Fibroblast of skin of right quadriceps (primary cell): ENCODE measurements at places on chromosomes 13 and 19.

DNA sequence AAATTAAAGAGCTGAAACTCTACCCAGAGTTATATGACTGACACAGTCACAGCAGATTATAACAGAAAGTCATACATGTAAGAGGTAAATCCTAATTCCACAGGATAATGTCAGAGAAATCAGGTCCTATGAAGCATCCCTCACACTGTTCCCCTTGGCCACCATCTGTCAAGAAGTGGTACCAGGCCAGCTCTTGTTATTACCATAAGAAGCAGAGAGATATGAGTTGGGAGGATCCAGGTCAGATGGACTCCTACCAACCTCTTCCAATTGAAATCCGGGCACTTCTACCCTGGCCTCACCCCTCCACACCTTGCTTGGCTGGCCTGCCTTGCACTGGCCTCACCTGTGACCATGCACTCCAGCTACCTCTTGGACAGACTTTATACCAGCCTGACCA, 353.2 kb downstream of the DNAJC15 start:
- DNase-seq, result no peak

- DNase-seq, result no peak
Measured at GRCh38 chr13:53854321-53854720, 825.7 kb downstream of the OLFM4 start.

DNA sequence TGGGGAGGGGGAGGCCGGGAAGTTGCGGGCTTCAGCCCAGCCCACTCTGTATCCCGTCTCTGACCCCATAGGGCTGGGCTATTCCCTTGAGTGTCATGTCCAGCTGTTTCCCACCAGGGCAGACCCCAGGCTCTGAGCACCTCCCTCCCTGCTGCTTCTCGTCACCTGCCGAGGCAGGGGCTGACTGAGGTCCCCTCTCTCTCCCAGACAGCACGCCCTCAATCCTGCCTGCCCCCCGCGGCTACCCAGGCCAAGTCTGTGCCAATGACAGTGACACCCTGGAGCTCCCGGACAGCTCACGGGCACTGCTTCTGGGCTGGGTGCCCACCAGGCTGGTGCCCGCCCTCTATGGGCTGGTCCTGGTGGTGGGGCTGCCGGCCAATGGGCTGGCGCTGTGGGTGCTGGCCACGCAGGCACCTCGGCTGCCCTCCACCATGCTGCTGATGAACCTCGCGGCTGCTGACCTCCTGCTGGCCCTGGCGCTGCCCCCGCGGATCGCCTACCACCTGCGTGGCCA, 625 bp downstream of the F2RL3 start:
- DNase-seq, result no peak

DNA sequence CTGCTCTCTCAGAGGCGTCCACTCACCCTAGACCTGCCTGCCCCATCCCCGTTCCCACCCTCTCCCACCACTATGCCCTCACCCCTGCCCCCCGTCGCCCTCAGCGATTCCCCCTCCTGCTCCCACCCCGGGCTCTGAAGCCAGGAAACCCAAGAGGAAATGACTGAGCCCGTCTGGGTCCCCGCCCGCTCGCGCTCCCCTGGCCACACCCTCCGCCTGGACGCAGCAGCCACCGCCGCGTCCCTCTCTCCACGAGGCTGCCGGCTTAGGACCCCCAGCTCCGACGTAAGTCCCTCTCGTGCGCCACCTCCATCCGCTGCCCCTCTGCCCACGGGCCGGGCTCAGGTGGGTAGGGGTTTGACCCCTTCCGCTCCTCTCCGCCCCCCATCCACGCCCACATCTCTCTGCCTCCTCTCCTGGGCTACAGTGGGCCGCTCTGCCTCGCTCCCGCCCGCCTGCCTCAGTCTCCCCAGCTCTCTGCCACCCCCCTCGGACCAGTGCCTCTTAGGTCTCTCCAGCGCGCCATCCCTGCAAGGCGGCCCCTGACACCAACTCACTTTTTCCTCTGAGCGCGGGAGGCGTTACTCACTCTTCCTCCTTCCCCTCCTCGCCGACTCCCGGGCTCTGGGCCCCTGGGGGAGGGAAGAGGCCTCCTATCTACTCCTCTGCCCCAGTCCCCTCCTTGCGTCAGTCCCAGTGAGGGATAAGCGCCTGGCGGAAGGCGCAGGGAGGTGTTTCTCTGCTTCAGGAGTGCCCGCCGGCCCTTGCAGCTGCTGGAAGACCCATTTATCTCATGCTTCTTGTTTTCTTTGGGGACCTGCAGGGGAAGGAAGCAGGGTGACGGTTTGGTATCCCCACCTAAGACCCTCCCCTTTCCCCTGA, at the start of gene FXYD5:
Gene FXYD5, plus strand, starts transcription at position 211 of the 882 bp plus-strand sequence. CDS start 816 bp downstream, outside the sequence.
- DNase-seq, result peak; percentile 84

DNA sequence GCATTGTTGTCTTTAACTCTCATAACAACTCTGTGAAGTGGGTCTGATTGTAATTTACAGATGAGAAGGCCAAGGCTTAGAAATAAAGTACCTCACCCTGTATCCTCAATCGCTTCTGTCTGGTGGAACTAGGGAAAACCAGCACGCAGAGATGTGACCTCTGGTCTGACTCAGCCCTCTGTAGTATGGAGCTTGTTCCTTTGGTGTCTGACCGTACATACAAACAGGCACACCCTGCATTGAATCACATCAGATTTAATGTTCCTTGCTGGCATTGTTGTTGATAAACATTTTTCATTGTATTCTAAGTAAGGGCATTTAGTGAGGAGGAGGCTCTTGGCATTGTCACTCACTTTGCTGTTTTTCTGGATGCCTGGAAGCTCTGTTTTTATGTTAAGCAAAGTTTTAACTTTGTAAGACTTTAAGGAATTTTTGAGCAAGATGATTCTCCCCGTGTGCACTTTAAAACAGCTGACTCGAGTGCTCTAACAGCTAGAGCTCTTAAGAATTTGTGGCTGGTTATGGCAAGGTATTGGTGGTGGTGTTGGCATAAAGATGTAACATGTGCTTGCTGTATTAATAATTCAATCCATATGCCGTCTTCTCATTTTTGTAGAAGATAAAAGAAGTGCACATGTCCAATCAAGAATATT, 89.0 kb upstream of the SPATA13 start:
- DNase-seq, result no peak
